Posterior cingulate gyrus (tissue), 11 donors: ENCODE measurements at places on chromosomes 2 and 18.

DNA sequence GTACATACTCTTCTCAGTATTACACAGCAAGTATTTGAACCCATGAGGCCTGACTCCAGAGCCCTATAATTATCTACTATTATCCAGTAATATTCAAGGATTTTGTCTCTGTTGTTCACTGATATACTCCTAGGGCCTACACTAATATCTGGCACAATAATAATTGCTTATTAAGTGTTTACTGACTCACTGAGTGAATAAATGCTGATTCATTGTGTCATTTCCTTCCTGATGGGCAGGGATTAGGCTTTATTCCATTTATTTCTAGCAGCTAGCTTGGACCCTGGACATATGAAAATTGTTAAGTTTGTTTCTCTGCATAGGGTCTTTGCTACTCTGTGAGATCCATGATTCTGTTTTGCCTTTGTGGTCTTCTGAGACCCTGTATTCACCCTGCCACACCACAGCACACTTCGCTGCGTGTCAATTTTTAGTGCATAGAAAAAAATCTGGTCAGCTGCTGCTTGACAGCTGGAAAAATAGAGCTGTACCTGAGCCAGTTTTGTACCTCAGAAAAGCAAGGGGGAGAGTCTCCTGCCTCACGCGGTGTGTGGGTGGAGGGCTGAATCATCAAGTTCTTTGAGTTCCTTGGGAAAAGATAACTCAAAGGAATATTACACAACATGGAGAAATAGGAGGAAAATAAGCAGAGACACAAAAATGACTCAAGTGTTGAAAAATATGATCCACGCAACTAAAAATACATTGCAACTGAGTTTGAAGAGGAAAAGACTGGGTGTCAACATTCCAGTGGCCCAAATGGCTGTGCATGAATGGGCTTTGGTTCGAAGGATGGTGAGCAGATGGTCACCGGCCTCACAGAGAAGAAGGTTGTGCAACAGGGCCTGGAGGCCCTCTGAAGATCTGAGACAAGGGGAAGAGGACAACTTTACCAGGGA lies 18.9 kb upstream of the DPP4 start:
- no peak for DNase-seq

GRCh38 chr2:192443831-192444230 lies 249.1 kb upstream of the TMEFF2 start:
- DNase-seq, result no peak

- DNase-seq, result no peak
Observed at GRCh38 chr2:178330175-178331017, 120.6 kb downstream of the PRKRA start.

GRCh38 chr18:21481739-21482138 lies 118.8 kb downstream of the ESCO1 start:
- DNase-seq, result no peak

GRCh38 chr2:20571644-20572215 lies 79.2 kb downstream of the HS1BP3 start:
- DNase-seq, result no peak

DNA sequence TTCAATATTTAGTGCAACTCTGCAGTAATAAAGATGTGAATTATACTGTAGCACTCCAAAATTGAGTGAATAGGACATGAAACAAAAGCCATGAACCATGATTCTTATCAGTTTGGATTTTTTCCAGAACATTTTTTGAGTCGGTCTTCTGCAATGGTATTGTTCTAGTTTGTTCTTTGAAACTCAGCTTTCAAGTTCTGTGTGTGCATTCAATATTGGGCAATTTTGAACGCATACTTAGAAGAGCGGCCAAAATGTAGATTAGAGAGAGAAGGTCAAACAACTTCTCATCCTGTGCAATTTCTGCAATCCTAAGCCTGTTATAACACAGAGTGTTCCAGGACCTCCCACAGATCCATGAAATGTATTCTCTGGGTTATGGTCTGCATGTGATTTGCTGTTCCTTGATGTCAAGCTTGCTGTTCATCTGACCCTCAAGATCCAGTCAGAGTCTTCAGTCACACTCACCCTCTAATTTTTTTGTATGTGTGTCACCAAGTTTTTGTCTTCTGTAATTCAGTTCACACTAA lies 48.3 kb downstream of the TSPYL6 start:
- no peak for DNase-seq

DNA sequence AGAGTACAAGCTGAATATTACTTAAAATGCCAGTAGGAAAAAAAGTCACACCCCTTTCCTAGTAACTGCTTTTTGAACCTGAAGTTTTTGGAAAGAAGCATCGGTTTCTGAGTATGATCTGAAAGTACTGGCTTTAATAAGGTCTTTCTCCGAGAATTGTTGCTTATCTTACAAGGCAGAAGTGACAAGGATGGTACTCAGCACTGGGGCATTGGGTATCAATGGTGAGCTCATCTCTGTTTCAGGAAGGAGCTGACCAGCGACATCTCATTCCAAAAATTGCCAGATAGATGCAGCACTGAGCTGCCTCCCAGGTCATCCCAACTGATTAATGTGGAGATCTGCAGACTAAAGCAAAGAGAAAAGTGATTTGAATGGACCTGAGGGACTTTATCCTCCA lies 85.4 kb downstream of the FMNL2 start:
- no peak for DNase-seq

DNA sequence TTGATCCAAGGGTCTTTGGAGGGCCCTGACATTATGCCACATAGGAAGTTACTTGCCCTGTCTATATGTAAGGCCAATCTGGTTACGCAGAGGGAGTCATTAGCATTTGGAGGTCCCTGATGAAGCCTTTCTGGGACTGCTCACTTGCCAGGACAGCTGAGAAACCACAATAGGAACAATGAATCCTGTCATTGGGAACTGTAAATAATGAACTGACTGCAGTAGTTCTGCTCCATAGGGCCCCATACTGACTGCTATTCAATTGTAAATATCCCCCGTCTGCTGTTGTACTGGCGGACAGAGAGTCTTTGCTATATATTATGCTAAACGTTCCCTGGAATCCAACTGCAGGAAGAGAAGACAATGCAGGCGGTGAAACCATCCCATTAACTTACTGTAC lies 149.4 kb upstream of the DCC start:
- no peak for DNase-seq

- no peak for DNase-seq
Observed at GRCh38 chr18:13253786-13254688, 35.5 kb downstream of the LDLRAD4 start.

- DNase-seq, result no peak
Observed at GRCh38 chr2:41791523-41791922, 256.3 kb upstream of the PKDCC start.
